ENCODE measurements at places on chromosomes 3 and 15.

- DNase-seq = no peak
- H3K4me1 ChIP-seq = no peaks in the 10 kb centered on the region
- H3K27ac ChIP-seq = no peak overlapping the region
- no peak overlapping the region for H3K4me3 ChIP-seq
- H3K27me3 ChIP-seq = peaks cover 24% of the 10 kb centered on the region
These were observed 41.0 kb upstream of the CMSS1 start for GRCh38 chr3:99776516-99777209.

- DNase-seq = no peak
- no peaks in the 10 kb centered on the region for H3K4me1 ChIP-seq
- H3K27ac ChIP-seq = no peak overlapping the region
- H3K4me3 ChIP-seq = no peak overlapping the region
- no peaks in the 10 kb centered on the region for H3K36me3 ChIP-seq
These were observed 78.2 kb downstream of the DGKG start for GRCh38 chr3:186283651-186284348.

- no peak for DNase-seq
- H3K36me3 ChIP-seq = peaks cover 1% of the 10 kb centered on the region
These were observed 25.3 kb downstream of the SLC28A1 start for GRCh38 chr15:84909782-84910181.

GRCh38 chr15:89746386-89746780, 4.7 kb downstream of the MESP1 start:
- no peaks in the 10 kb centered on the region for H3K36me3 ChIP-seq
- H3K4me3 ChIP-seq = no peak overlapping the region
- peaks cover 2% of the 10 kb centered on the region for H3K4me1 ChIP-seq
- no peak overlapping the region for H3K27ac ChIP-seq

DNA sequence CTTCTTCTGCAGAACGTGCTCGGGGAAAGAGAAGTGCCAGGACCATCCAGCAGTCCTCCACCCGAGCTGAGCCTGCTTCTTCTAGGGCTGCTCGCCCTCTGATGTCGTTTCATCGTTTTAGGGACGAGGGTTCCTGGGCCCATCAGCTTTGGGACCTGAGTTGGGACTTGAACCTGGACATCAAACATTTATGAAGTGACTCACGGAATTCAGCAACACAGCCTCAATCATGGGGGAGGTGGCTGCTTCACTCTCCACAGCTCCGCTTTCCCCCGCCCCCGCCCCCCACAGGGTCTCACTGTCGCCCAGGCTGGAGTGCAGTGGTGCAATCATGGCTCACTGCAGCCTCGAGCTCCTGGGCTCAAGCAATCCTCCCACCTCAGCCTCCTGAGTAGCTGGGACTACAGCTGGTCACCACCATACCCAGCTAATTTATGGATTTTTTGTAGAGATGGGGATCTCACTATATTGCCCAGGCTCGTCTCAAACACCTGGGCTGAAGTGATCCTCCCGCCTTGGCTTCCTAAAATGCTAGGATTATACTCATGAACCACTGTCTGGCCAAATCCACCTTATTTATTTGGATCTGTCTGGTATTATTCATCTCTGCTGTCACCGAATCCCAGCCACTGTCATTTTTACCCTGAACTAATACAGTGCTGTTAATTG, 725 bp upstream of the SCAMP2 start:
- H3K36me3 ChIP-seq = peaks cover 11% of the 10 kb centered on the region
- peaks cover 33% of the 10 kb centered on the region for H3K4me1 ChIP-seq
- no peaks in the 10 kb centered on the region for H3K27me3 ChIP-seq
- H3K4me3 ChIP-seq = peak overlapping the region; percentile 95
- H3K27ac ChIP-seq = peak overlapping the region; percentile 84

DNA sequence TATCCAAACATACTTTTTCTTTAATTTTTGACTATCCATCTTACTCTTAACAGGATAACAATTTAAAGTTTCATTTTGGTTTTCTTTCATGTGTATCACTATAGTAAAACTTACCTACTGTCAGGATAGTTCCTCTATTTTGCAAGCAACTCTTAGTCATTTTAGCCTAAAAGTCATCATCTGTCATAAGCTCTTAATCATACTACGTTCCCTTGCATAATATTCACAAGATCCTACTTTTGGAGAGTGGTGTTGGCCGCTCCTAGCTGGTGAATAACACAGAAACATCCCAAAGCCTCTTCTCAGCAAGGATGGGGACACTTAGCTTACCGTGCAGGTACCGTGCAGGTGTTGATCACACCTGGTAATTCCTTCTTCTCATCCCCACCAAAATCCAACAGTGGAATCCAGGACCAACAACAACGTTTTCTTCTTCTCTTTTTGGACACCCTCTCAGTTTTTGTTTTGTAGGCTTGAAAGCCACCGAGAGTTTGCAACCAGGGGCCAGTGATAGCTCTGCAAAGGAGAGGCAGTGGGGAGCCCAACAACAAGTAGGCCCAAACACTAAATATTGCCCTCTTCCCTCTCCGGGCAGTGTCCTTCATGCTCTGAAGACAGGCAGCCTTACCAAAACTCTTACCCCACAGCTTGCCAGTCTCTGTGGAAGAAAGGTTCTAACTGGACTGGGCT, 433 bp downstream of the FILIP1L start:
- H3K27ac ChIP-seq = no peak overlapping the region
- no peaks in the 10 kb centered on the region for H3K4me1 ChIP-seq
- no peak overlapping the region for H3K4me3 ChIP-seq
- H3K36me3 ChIP-seq = peaks cover 13% of the 10 kb centered on the region
- DNase-seq = no peak
- no peaks in the 10 kb centered on the region for H3K27me3 ChIP-seq

DNA sequence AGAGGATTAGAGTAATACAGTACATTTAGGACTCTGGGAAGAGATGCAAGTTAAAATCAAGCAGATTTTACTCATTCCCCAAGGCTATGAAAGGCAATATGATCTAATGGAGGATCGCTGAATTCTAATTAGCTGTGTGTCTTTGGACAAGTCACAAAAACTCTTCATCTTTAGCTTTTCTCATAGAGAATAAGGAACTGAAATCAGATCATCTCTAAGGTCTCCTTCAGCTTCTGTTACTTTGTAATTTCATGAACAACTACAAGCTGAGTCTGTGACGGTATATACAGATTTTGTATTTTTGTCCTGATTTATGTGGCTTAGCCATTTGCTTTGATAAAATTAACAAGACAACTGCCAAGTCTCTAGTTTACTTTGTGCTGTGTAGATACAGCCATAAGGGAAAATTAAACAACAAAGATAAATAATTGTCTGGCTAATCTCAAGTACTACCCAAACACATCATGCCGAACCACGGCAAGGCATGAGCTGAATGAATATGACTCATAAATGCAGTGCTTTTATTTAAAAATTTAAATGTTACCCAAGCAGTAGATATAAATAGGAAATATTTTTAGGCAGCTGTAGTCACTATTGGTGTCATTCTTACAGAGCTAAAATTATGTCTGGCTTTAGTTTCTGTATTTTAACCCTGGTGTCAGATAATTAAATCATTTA, 81.5 kb downstream of the GAP43 start:
- H3K4me1 ChIP-seq = no peaks in the 10 kb centered on the region
- peaks cover 10% of the 10 kb centered on the region for H3K27me3 ChIP-seq
- H3K27ac ChIP-seq = no peak overlapping the region
- no peak for DNase-seq

- no peaks in the 10 kb centered on the region for H3K4me1 ChIP-seq
- H3K36me3 ChIP-seq = no peaks in the 10 kb centered on the region
- no peak for DNase-seq
- H3K27ac ChIP-seq = no peak overlapping the region
These were observed 95.4 kb upstream of the AGBL1 start for GRCh38 chr15:85984241-85984640.

- no peak for DNase-seq
- H3K4me3 ChIP-seq = no peak overlapping the region
- peak overlapping the region; percentile 46 for H3K27ac ChIP-seq
- no peaks in the 10 kb centered on the region for H3K27me3 ChIP-seq
These were observed 32.2 kb downstream of the ARMC8 start for GRCh38 chr3:138219255-138219654.

DNA sequence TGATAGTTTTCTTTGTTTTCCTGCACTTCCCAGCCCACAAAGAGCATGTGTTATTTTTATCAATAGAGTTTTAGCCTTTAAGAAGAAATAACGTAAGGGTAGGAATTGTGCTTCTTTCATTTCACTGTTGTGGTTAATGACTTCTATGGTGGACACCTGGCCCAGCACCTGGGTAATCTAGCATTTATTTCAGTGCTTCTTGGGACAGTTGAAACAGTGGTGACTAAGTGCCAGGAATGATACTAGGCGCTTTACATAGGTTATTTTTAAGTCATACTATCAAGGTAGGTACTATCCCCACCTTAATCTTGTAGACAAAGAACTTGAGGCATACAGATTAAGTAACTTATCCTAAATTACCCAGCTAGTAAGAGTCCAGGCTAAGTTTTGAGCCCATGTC, 243.8 kb downstream of the SOX2 start:
- no peaks in the 10 kb centered on the region for H3K36me3 ChIP-seq
- no peaks in the 10 kb centered on the region for H3K4me1 ChIP-seq
- no peaks in the 10 kb centered on the region for H3K27me3 ChIP-seq

DNA sequence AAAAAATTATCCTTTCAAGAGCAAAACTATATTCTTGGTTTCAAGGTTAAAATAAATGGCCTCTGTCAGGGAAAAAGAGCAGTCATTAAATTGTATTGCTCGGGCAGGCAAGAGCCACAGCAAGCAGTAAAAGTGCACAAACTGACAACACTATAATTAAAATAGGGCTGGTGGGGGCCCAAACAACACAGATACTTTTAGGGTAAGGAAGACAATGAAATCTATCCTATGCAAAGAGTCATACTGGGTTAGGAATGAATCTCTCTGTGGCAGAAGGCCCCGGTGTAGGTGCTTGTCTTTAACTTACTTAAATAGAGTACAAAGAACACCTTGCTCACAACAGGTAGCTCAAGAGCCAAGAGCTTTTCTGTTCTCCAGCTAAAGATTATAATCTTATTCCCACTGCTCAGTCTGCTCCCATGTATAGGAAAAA, 94.7 kb downstream of the DLG1 start:
- no peak for DNase-seq
- H3K4me3 ChIP-seq = no peak overlapping the region
- H3K27ac ChIP-seq = no peak overlapping the region
- no peaks in the 10 kb centered on the region for H3K36me3 ChIP-seq

- H3K27ac ChIP-seq = no peak overlapping the region
- H3K36me3 ChIP-seq = no peaks in the 10 kb centered on the region
- no peak overlapping the region for H3K4me3 ChIP-seq
- peaks cover 33% of the 10 kb centered on the region for H3K27me3 ChIP-seq
These were observed 1.7 kb downstream of the ARPIN start for GRCh38 chr15:89910891-89911626.

DNA sequence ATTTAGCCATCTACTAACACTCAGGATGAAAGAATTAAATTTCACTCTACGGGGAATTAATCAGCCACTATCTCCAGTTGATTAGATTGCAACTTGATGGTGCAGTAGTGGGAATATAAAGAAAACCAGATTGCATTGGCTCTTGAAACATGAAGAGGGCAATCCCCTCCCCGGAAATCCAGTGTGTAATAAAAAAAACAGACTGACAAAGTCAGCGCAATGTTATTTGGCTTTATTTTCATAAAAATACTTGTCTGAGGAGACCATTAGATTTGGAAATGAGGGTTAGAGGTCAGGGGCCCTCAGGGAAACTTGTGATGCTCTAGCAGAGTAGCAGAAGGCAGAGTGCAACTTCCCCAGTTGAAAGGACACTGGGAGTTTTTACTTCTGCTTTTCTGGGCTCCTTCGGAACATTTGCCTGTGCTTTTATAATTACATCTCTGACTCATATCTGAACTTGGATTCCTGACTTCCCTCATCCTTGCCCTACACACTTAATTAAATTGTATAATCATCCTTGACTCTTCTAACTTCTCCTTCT, 326.8 kb downstream of the TUSC7 start:
- H3K4me1 ChIP-seq = no peaks in the 10 kb centered on the region
- no peaks in the 10 kb centered on the region for H3K27me3 ChIP-seq
- H3K36me3 ChIP-seq = no peaks in the 10 kb centered on the region
- H3K27ac ChIP-seq = no peak overlapping the region
- DNase-seq = no peak

DNA sequence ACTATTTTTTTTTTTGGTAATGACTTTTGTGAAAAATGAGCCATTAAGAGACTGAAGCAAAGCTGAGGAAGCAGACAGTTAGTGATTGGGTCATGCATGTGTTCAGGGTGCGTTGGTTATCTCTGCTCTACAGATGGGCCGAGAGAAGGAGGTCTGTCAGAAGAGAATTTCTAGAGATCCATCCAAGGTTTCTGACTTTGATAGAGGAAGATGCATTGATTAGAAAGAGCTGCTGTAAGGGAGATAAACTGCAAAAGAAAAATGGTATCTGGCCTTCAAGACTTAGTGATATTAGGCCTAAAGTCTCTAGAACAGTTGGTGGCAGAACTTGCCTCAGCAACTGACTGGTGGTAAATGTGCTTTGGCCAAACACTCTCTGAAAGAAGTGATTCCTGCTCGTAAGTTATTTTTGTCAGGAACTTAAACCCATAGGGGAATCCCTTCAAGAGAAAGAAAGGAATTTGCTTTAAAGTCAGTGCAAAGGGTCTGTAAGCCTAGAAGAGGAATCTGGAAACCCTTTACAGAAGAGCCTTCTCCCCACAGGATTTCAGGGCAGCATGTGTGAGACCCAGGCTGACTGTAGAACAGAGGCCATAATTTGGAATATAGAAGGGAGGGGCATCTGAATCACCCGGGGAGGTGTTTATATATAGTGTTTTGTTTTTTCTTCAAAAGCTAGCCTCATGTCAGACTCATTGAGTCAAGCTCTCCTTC, 67.8 kb downstream of the OPA1 start:
- peak overlapping the region; percentile 1 for H3K27ac ChIP-seq
- no peaks in the 10 kb centered on the region for H3K4me1 ChIP-seq
- H3K4me3 ChIP-seq = no peak overlapping the region
- H3K36me3 ChIP-seq = peaks cover 32% of the 10 kb centered on the region

DNA sequence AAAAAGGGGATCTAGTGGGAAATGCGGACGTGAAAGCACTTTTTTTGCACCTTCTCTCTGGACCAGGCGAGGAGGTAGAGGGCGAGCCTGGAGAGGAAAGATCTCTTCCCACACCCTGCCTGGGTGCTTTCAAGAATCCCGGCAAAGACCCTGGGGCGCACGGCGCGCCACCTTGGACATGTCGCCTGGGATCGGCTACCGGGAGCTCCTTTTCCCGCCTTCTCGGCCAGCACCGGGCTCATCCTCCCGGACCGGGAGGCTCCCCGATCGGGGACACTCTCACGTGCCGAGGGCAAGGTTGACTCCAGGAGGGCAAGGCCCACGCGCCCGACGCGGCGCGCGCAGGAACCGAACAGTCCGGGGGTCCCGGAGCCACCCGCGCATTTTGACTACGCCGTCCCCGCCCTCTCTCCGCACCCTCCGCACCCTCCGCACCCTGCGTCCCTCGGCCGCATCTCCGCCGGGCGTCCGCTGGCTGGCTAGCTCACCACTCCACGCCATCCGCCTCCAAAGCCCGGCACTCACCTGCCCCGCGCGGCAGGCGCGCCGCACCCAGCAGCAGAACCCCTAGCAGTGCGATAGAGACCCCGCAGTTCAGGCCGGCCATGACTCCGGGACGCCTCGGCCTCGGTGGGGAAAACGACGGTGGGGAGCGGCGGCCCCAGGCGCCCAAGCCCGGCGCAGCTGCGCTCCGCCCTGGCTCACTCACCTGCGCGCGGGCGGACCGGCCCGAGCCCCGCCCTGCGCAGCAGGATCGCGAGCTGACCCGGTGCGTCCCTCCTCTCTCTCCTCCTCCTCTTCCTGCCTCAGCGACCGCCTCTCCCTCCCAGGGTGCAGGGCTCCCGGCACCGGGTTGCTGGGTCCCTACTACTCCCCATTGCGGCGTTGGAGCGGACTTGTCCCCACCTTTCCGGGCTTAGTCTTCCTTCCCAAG, at the start of gene CDCP1:
Gene CDCP1, minus strand, starts transcription at position 698 of the 934 bp plus-strand sequence. Its CDS starts 91 bp downstream, at position 607.
- peak within 1 kb of the TSS; percentile 62 for H3K4me3 ChIP-seq
- peaks cover 10% of the 10 kb centered on the region for H3K4me1 ChIP-seq
- DNase-seq = no peak

Measured in activated CD8-positive, alpha-beta T cell treated with anti-CD3 and anti-CD28 coated beads for 36 hours (primary cell).